Aorta (tissue), 5 donors: ENCODE measurements at places on chromosomes 3 and 15. TPM values are rescaled to one million over a fixed set of nuclear protein-coding genes. Genes with fewer than 3 reads are reported as not detected.

DNA sequence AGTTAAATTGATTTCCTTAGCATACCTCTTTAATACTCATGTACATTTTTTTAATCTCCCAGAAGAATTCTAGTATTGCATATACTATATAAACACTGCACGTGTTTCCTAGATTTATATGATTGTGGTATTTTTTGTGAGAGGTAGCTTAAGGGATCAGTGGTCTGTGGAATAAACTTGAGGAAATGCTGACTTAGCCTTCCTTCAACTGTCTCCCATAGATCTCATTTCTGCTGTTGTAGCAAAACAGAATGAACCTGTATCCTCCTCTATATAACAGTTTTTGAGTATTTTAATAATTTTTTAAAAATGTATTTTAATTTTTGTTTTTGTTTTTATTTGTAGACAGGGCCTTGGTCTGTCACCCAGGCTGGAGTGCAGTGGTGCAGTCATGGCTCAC is 86.8 kb downstream of the TCF12 start:
- H3K27me3 ChIP-seq = no peaks in the 10 kb centered on the region
- no peaks in the 10 kb centered on the region for H3K36me3 ChIP-seq
- DNase-seq = no peak
- no peaks in the 10 kb centered on the region for H3K4me1 ChIP-seq
- H3K27ac ChIP-seq = no peak overlapping the region

- no peak overlapping the region for H3K4me3 ChIP-seq
- H3K4me1 ChIP-seq = no peaks in the 10 kb centered on the region
- no peak overlapping the region for H3K27ac ChIP-seq
- no peak for DNase-seq
- no peaks in the 10 kb centered on the region for H3K36me3 ChIP-seq
Measured at GRCh38 chr3:58038675-58039292, 30.6 kb downstream of the FLNB start.

The LIPC gene
- 0.93 TPM for total RNA-seq

The LRCH3 gene
- 76.1 TPM for total RNA-seq

The C2CD4B gene
- total RNA-seq = 4.4 TPM

The MME gene
- 4.4 TPM for total RNA-seq

The CD96 gene
- 1.8 TPM for total RNA-seq
